Right cardiac atrium (tissue), 5 donors: ENCODE measurements at places on chromosomes 4 and X. TPM values are rescaled to one million over a fixed set of nuclear protein-coding genes. Genes with fewer than 3 reads are reported as not detected.

The STK32B gene
- 0.02 TPM for polyA plus RNA-seq

The OSTC gene
- polyA plus RNA-seq, result 51.6 TPM

DNA sequence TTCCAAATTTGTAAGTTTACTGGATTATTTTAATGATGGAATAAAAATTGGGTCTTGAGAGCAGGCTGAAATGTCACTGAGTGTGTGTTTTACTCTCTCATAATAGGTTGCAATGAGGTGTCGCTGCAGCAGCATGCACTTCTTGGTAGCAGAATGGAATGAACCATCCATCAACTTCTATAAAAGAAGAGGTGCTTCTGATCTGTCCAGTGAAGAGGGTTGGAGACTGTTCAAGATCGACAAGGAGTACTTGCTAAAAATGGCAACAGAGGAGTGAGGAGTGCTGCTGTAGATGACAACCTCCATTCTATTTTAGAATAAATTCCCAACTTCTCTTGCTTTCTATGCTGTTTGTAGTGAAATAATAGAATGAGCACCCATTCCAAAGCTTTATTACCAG, 2.6 kb downstream of the SAT1 start:
- no peak for DNase-seq

- no peak for DNase-seq
Measured at GRCh38 chr4:89751416-89751815, 85.5 kb downstream of the SNCA start.

DNA sequence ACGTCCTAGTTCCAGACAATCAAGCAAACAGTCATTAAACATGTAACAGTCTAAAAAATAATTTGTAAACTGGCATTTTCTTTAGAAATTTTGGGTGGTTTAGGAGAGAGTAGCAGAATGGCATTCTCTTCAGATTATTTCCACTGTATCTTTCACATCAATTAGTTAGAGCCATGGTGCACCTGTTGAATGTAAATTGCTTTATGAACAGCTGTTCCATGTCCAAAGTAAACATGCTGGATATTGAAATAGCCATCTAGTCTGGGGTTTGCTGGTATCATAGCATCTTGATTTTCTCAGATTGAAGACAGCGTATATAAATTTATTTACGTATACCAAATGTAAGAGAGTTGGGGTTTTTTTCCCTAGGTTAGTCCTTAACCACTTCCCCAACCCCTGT, 143.6 kb downstream of the RCHY1 start:
- no peak for DNase-seq

- no peak for DNase-seq
Measured at GRCh38 chrX:112043997-112044396, 38.6 kb downstream of the TRPC5 start.
